ENCODE measurements at places on chromosomes 1 and 21.

GRCh38 chr1:2934642-2935081, 86.6 kb upstream of the ACTRT2 start:
- peak; percentile 84 for DNase-seq

DNA sequence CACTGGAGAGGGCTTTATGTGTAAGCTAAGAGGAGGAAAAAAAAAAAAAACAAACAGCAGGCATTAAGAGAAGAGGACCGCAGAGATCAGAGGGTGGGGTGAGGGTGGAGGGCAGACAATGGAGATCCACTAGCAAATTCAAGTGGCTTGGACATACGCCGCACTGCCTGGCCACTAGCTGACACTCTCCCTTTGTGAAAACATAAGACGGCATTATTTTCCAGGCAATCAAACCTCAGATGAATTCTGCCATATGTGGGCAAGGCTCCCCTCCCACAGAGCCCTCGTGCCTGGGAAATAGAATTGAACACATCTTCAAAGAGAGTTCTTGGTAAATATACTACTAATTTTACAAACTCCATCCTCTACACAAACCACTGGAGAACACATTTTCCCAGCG, 53.6 kb downstream of the ERG start:
- DNase-seq = no peak

GRCh38 chr1:68103011-68103545, 52.7 kb upstream of the DIRAS3 start:
- no peak for DNase-seq

DNA sequence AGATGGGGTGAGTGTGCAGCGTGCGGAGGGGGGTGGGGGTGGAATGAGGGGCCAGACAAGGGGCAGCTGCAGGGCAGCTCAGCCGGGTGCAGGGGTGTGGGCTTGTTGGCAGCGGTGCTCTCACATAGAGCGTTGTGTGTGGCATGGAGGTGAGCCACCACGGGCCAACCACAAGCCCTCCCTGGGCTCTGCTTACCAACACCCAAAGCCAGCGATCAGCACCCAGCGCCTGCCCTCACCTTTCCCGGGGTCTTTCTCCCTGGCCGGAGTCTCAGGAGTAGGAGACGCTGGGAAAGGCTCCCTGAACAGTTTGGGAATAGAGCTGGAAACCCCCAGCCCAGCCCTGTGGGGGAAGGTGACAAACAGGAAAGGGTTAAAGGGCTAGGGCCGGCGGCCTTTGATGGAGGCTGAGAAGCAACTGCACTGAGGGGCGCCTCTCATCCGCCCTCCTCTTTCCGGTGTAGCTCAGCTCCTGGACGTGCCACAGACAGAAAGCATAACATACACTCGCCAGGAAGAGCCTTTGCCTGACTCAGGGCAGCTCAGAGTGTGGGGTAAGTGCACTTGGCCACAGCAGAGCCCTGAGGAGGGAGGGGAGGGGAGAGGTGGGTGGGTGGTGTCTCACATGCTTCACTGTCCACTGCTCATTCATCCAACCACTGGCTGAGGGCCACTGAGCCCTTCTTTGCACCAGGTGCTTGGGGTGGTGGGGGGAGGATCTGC, 577 bp downstream of the IKBKE start:
- no peak for DNase-seq

- no peak for DNase-seq
Measured at GRCh38 chr1:8122160-8122476, 96.0 kb upstream of the ERRFI1 start.

DNA sequence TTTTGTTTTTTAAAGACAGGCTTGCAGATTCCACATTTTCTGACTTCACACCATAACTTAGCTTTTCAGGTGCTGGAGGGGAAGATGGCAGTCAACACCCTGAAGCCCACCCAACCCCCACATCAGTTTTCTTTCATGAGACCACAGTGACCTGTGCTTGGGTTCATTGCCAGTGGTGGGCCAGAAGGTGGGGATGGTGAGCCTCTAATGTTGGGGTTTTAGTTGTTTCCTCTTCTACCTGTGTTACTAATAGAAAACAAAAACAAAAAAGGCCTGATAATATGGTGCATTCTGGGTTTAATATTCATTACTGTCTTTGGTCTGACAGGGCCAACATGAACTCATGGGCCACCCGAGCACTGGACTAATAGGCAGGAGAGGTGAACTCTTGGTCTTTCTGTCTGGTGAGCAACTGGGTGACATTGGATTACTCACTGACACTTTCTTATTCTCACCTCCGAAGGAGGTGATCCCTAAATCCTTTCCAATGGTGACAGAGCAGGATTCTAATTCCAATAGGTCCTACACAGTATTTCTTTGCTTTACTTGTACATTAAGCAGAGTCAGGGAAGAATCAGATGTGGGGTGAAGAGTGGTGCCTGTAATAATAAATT, 132.8 kb downstream of the CLIC6 start:
- DNase-seq = no peak

- DNase-seq = no peak
Measured at GRCh38 chr1:109975718-109976117, 8.8 kb upstream of the AHCYL1 start.

DNA sequence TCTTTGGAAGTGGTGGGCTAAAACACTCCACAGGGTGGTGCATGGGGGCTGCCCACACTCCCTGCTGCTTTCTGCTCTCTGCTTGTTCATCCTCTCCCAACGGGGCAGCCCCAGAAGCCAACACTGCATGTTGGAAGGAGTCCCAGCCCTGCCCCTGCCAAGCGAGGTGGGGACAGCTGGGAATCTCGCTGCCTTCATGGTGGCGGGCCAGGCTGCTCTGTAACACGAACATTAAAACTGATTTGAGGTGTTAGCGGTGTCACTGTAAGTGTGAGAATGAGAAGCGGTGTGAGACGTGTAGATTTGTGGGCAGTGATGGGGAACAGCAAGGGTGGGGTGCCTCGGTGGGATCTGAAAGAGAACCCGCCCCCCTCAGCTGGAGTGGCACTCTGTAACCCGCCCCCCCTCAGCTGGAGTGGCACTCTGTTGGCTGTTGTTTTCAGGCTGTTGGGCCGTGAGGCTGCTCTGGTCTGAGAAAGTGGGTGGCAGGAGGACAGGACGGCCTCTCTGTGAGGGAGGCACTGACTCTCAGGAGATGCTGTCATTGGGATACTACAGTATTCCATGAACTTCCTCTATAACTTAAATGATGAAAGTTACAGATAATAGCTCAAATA, 80.9 kb downstream of the PCBP3 start:
- DNase-seq = no peak

DNA sequence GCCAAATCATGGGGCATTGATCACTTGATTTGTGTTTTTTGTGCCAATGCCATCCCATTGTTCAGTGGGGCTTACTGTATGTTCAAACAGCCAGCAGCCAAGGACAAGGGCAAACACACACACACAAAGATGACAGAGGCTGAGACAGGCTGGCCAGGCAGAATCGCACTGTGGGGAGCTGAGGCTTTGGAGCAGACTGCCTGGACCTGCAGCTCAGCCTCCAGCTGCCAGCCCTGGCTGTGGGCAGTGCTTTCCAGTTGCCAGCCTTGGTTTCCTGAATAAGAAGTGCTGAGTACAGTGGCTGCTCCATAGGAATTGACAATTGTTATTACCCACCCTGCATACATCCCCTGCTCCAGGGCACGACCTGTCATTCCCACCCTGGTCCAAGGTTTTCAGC, 16.9 kb upstream of the PCP4 start:
- no peak for DNase-seq

- DNase-seq = no peak
Measured at GRCh38 chr1:218829097-218829496, 344.6 kb upstream of the LYPLAL1 start.

DNA sequence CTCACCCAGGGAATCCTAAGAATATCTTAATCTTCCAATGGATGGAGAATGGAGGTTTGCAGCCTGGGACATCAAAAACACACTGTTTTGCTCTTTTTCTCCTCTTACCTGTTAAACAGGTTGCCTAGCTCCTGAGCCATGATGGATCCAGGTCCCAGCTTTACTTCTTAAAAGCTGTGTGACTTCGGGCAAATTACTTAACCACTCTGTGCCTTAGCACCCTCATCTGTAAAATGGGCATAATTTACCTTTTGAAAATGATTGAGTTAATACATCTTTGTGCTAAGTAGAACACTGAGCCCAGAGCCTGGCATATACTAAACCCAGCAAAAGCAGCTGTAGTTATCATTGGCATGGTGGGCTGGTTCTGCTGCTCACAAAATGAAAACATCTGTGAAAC, 10.2 kb downstream of the COQ8A start:
- DNase-seq = no peak

DNA sequence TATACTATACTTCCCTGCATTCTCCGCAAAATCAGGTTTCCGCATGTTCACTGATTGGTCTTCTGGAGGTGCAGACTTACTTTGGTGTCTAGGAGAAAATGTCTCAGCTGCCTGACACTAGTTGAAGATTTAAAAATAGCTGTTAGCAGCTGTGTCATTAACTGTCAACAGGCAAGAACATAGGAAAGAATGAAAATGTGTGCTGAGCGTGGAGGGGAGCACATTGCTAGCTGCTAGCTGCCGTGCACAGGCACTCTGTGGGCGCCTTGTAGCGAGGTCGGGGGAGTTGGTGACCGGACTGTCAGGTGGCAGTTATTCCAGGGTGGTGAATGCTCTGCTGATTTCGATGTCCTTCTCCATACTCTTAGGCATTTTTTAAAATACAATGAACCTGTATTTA, 5.2 kb downstream of the FAAH start:
- no peak for DNase-seq

DNA sequence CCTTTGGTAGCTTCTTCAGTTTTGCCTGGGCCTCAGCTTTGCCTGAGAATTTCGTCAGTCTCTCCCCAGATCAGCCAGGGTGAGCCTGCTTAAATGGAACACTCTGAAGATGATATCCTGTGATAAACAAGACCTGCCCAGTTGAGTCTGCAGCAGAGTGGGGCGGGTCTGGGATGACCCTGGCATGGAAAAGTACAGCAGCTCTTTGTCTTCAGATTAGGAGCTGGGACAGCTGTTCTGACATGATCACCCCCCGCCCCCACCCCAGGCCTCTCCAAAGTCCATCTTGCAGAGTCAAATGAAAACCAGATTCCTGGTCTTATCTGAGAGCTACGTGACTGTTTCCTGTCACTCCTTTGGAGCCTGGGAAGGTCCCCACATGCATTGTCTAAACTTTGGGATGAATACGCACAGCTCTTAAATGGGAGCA, 2.2 kb upstream of the TMEM51 start:
- no peak for DNase-seq

GRCh38 chr1:194372266-194372665, 1185.9 kb upstream of the B3GALT2 start:
- DNase-seq = no peak

GRCh38 chr1:7366955-7367665, 404.0 kb upstream of the VAMP3 start:
- DNase-seq = peak; percentile 24

DNA sequence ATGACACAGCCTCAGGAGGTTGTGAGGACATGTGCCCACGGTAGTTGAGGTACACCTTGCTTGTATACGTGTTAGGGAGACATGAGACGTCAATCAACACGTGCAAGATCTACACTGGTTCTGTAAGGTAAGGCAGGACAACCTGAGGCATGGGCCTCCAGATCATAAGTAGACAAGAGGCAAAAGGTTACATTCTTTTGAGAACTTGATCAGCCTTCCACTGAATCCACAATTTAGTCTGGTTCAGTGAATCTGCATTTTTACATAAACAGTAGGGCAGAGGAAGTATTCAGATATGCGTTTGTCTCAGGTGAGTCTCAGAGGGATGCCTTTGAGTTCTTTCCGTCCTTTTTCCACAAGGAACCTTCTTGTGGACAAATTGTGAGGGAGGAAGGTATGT, 348.9 kb downstream of the ASTN1 start:
- DNase-seq = no peak

GRCh38 chr1:201599548-201599947, 60.6 kb downstream of the NAV1 start:
- no peak for DNase-seq

- no peak for DNase-seq
Measured at GRCh38 chr1:208333676-208334075, 89.5 kb upstream of the PLXNA2 start.
